ENCODE measurements at places on chromosomes 1 and 21. TPM values are rescaled to one million over a fixed set of nuclear protein-coding genes. Genes with fewer than 3 reads are reported as not detected.
A peak's percentile ranks its signal among the peaks of the same experiment; 100 is the strongest.

GRCh38 chr1:153432874-153433681, 16.8 kb downstream of the S100A7A start:
- no peak for DNase-seq

- DNase-seq = no peak
These were observed 16.5 kb upstream of the LHX4 start for GRCh38 chr1:180213401-180214170.

DNA sequence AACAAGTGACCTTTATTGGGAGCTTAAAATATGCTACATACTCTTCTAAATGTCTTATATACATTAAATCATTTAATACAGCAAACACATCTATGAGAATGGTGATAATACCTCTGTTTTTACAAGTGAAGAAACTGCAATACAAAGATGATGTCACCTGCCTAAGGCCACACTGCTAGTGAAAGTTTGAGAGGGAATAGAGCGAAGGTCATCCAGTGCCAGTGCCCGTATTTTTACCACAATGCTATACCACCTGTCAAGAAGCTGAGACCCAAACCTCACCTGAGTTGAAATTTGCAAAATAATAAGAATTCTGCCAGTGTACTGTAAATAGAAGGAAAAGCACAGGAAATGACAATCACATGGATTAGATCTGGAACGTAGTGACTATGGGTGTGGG, 200.4 kb upstream of the TMPRSS15 start:
- no peak for DNase-seq

DNA sequence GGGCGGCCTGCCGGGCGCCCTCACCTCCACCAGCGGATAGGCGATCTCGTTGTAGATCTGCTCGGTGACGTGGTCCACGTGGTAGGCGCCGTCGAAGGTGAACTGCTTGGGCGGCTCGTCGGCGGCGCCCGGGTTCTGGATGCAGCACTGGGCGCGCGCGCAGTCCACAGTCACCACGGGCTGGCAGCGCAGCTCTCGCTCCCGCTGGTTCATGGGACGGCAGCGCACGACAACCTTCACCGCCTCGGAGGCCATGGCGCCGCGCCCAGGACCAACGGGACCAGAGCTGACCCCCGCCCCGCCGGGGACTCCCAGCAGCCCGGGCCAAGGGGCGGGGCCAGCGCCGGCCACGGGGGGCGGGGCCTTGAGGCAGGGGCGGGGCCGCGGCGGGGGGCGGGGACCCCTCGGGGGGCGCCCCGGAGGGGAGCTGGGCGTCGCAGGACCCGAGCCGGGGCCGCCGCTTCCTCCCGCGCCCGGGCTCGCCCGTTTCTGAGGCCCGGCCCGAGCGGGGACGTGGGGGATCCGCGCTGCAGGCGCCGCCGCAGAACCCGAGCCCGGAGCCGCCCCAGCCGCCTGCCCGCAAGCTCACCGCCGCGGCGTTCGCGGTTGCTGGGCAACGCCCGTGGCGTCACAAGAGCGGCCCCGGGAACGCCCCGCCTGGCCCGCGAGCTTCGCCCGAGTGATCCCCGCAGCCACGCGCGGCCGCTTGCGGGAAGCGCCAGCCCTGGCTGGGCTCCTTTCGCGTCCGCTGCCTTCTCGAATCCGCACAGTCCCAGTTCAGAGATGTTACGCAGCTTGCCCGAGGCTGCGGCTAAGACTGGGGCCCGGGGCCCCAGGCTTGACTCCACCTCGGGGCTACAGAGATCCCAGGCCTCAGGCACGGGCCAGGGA, at the start of gene KIF17:
KIF17 (minus strand) TSS at position 556 of the 891 bp plus-strand sequence; CDS start at position 255, 301 bp downstream.
- DNase-seq = peak; percentile 84

- DNase-seq = no peak
These were observed 17.3 kb downstream of the SAMSN1 start for GRCh38 chr21:14528815-14529214.

- DNase-seq = no peak
These were observed 8.5 kb downstream of the STMN1 start for GRCh38 chr1:25897754-25898153.

- DNase-seq = no peak
These were observed 321.0 kb downstream of the PTBP2 start for GRCh38 chr1:97042551-97042950.

- no peak for DNase-seq
These were observed 17.2 kb upstream of the PRSS38 start for GRCh38 chr1:227798078-227798802.

DNA sequence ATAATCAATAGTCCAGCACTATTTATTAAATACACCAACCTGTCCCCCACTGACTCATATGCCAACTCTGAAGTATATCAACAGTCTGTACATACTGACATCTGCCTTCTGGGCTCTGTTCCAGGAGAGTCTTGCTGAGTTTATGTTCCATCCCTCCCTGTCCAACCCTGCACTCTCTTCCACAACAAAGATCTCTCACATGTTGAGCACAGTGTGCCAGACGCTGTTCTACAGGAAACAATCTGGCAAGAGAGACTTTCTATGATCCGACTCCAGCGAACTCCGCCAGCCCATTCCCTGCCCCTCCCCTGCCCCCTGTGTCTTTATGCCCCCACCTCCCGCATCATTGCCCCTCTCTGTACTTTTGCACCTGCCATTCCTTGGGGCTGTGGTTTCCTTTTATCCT, 3.4 kb downstream of the LACTBL1 start:
- DNase-seq = peak; percentile 64

DNA sequence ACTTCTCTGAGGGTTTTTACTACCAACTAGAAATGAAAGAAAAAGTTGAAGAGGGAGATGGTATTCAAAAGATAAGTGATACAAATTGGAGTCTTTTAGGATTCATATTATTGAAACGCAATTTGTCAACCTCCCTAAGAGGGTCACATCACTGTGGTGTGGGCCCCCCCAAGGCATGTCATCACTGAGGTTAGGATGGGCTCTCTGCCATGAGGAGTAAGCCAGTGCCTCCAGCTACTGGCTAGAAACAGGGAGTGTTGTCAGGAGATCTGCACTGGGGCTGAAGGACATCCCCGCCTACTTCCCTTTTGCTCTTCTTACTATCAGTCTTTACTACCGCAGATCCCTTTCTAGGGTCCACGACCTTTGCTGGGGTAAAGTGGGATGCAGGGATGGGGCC, 25.9 kb downstream of the ITSN1 start:
- no peak for DNase-seq

- DNase-seq = no peak
These were observed 16.4 kb downstream of the GPSM2 start for GRCh38 chr1:108893141-108893530.

DNA sequence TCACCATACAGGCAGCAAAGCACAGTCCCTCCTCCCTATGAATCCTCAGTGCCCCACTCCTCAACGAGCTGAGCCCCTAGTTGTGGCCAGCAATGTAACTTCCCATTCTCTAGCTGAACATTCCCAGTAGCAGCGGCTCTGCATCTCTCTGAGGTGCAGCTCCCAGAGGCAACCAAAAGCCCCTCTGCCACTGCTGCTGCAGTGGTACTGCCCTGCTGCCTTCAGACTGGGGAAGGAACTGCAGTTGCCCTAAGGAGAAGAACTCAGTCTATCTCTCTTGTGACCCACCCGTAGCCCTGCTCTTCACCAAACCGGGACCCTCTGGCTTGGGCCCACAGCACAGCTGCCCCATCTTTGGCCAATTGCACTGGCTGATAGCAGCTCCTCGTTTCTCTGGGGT, 31.6 kb downstream of the PYHIN1 start:
- no peak for DNase-seq

GRCh38 chr1:87379306-87379705, 50.6 kb downstream of the LMO4 start:
- no peak for DNase-seq

- no peak for DNase-seq
These were observed 174.9 kb upstream of the GREM2 start for GRCh38 chr1:240786880-240787279.

- no peak for DNase-seq
These were observed 50.3 kb upstream of the DPH5 start for GRCh38 chr1:101075926-101076325.

GRCh38 chr1:192530254-192530653, 45.3 kb upstream of the RGS1 start:
- no peak for DNase-seq

DNA sequence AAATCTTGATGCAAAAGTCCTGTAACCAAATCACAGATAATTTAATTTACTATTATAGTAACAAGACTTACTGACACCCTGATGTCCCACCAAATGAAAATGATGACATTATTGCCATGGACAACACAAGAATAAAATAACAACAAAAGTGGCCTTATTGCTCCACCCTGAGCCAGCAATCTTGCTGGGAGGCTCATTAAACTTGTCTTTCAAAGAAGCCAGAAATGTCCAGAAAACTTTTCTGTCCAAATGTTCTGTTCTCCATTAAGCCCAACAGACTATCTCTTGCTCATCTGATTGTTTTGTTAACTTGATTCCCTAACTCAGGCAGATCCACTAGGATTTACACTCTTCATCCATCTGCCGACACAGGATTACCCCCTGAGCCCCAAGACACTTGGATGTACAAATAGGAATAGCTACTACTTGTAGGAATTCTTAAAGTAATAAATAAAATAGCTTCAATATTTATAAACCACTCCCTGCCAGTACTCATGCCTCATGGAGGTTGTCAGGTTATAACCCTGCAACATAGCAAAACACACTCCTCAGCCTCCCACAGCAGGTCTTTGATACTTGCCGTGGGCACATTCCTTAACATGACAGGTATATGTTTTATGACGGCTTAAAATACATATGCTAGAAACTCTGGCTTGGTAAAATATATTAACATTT, 84.9 kb downstream of the PTPN14 start:
- no peak for DNase-seq

DNA sequence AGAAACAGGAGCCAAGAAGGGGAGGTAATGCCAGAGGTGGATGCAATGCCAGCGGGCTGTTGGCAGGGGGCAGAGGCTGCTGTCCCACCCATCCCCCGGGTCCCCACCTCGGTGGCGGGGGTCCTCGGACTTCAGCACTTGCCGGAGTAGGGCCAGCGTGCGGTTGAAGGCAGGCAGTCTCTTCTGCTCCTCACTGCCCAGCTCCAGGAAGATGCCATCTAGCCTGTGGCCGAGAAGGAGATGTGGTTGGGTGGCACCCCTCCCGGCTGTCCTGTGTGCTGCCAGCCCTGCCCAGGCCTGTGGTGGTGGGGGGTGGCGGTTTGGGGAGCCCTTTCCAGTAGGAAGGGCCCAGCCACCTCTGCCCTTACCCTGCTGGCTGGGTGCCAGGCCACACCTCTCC, 13.5 kb downstream of the TTC22 start:
- DNase-seq = no peak

DNA sequence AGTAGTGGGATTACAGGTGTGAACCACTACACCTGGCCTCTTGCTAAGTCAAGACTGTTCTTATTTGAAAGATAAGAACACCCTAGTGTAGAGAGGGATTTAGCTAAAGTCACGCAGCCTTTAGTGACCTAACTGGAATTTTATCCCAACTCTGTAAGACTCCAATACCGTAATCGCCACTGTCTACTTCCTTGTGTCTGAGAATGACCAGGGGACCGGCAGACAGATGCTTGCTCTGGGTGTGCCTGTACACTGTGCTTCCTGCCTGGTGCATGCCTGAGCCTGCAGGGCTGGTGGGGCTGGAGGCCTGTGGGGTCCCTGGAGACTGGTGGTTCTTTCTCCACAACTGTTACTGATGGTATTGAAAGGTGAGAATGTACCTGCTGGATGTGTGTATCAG, 15.3 kb downstream of the MFSD2A start:
- peak; percentile 55 for DNase-seq

DNA sequence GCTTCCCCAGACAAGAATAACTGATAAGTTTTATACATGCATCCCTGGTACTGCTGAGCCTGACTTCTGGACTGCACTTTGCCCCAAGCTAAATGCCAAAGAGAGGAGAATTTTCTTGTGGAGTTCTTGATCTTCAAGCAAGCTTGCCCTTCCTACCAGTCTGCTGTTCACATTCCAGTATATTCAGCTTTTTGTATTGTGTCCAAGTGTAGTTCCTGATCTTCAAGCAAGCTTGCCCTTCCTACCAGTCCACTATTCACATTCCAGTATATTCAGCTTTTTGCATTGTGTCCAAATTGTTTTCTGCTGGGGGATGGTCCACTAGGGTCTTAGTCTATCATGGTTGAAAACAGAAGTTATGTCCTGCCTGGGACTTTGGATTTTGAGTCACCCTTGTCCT, 894 bp upstream of the TSEN15 start:
- no peak for DNase-seq

DNA sequence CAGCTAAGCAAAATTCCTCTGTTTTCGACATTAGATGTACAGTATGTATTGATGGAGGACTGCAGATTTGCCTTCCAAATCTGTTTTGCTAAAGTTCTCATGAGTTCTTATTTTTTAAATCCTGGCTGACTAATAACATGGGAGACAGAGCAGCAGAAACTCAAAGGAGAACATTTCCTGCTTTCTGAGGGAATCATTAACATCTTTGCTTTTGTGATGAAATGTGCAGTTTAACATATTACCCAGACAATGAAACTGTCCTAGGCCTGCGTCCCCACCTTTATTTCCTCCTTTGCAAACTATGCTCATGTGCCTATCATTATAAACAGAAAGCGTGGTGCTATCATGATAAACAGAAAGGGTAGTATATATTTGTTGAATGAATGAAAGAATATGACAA, 149.9 kb downstream of the ZP4 start:
- no peak for DNase-seq

GRCh38 chr1:183330335-183330734, 87.8 kb downstream of the NMNAT2 start:
- DNase-seq = no peak

- peak; percentile 46 for DNase-seq
These were observed 23.1 kb upstream of the RAP1A start for GRCh38 chr1:111596499-111596898.

DNA sequence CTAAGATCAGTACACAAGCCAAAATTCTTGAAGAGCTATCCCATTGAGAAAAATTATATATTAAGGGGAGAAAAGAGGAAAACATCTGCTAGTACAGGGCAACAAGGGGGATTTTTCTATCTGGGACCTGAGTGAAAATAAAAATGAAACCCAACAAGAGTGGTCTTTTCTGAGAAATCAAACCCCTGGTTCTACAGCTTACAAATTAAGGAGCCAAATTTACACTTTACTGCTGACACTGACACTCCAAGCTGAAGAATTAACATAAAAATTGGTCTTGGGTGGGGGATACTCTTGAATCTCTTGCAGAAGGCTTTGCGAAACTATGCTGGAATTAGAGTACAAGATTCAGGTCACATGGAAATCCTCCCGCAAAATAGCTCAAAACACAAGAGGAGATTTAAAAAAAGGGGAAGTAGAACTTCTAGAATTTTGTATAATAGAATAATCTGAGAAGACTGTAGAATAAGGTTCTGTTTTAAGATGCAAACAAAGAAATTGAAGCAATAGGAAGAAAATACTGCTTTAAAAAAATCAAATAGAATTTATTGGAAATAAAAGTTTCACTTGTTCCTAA, 32.1 kb upstream of the HSPA13 start:
- DNase-seq = no peak

Gene GPR25
- total RNA-seq = not detected

Gene AXDND1
- 3.8 TPM for total RNA-seq

Gene MYOM3
- 4.2 TPM for total RNA-seq

Gene TMEM51
- 23.4 TPM for total RNA-seq

Gene IL19
- total RNA-seq = not detected

Gene OBSCN
- total RNA-seq = 5.3 TPM

Gene RGS5
- 32.3 TPM for total RNA-seq

Gene ADGRL2
- total RNA-seq = 4.2 TPM

Gene KCNJ6
- 0.14 TPM for total RNA-seq

Gene TEKT2
- total RNA-seq = not detected

Gene OR2M2
- total RNA-seq = not detected

Gene E2F2
- 10.9 TPM for total RNA-seq

Gene C2CD4D
- 0.92 TPM for total RNA-seq

Gene RYR2
- total RNA-seq = 0.18 TPM

Gene C1orf74
- 2.0 TPM for total RNA-seq
